ENCODE measurements at places on chromosomes 4 and X.

DNA sequence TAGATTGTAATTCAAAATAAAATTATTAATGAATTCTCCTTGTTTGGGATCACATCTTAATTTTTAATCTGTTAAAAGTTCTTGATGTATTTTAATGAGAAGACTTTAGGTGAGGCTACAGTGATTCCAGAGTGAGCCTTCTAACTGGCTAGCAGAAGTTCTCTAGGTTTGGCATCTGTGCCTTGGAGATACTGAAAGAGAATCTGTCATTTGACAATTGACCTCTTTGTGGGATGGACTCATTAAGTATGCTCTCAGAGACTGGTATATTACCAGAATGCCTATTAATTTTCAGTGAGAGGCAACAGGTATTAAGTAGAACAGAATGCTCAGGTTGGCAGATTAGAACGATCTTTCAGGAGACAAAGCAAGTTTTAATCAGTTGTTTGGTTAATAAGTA lies 10.2 kb downstream of the CCNG2 start:
- no peak for DNase-seq

- DNase-seq: no peak
These were observed 136.0 kb upstream of the NPY2R start for GRCh38 chr4:155072417-155072816.

- DNase-seq: no peak
These were observed 31.6 kb upstream of the DDX3X start for GRCh38 chrX:41302370-41302769.

DNA sequence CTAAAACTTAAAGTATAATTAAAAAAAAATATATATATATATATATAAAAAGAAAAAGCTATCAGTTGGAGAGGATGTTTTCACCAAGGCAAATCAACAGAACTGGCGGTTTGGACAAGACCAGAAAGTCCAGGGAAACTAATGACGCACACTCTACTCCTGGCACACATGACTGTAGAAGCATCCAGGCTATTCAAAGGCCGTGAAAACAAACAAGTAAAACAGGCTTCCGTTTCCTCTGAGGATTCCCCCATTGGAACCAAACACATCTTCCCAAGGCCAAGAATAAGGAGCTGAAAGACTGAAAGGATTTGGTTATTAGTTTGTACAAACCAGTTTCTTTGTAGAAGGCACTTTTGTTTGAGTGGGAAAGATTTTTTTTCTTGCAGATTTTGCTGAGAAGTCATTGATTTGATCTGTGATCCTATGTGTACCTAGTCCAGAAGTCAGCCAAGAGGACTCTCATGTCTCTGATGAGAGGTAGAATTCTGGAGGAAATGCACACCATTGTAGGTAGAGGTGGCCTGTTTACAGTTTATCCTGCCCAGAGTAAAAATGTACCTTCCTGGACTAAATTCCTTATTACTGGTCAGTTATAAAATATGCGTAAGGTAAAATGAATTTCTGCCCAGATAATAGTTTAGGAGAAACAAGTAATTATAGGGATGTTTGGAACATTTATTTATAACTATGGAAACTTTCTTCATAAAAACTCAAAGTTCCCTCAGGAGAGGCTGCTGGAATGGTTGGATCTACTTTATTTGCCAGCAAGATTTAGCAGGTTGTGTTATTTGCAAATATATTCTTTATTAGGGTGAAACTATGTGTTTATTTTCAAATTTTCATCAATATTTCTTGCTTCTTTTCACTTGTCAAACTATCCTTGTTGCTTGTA lies 66.5 kb downstream of the DMP1 start:
- no peak for DNase-seq

GRCh38 chr4:73914071-73914470 lies 44.9 kb downstream of the CXCL1 start:
- no peak for DNase-seq

GRCh38 chrX:18755651-18756050 lies 48.2 kb downstream of the PPEF1 start:
- no peak for DNase-seq

DNA sequence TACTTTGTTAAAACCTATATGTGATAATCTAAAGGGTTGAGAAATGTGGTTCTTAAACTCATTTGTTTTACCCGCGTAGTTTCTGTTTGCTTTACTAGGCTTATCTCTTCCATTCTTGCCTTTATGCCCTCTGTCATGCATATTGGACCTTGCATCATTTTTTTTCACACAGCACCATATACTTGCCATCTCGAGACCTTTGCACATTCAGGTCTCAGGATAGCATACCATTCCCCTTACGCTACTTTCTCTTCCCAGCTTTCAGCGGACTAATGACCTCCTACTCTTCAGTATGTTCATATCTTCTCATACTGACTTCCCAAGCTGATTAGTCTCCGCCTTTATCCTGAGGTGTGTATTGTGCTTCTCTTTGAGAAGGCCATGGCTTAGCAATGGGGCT lies 40.5 kb downstream of the USP38 start:
- DNase-seq: no peak

DNA sequence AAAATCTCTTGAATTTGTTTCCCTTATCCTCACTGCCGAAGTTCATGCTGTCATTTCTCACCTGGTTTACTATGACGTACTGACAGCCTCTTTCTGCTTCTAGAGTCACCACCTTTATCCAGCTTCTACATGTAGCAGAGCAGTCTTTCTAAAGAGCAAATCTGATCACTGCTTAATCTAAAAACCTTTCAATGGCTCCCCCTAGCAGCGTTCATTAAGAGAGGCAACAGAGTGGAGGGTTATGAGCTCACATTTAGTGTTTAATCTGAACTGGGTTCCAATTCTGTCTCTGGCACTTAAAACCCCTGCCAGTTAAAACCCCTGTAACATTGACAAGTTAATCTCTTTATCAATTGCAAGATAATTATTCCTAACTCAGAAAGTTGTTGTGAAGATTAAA lies 4.4 kb downstream of the RBPJ start:
- DNase-seq: peak; percentile 3

Measured in activated T-helper 1 cell treated with anti-CD3 and anti-CD28 coated beads, Interleukin-2, amount 50 U/mL, for 16 hours (primary cell).